GDM1 (cell line): ENCODE measurements at places on chromosomes 3 and 15.

GRCh38 chr15:68612503-68612902 lies 33.7 kb downstream of the CORO2B start:
- DNase-seq, result no peak

DNA sequence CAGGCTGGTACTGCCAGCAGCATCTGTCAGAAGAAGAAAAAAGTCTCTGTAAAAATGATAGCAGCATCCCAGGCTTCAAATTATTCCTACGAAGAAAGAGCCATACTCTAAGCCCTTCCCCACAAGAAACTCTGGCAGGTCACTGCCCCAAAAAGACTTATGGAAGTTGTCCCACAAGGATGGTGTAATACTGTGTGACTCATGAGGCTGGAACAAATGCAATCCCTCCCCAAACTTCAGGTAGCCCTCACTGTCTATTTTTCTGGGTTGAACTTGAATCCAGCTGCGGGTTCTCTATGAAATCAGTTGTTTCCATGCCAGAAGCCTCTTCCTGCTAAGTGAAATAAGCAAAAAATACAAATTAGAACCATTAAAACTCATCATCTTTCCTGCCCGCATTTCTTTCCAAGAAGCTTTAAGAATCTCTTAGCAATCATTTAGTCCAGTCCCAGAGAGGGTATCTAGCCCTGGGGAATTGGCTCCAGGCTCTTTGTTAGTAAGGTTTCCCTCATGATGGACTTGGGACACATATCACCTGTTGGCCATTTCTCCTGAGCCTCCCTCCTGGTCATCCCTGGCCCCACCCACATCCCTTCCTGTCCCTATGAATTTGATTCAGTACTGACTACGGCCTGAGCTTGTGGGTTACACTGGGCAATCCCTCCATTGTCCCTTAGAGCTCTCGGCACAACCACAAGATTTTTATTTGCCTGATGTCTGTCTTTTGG lies 51.7 kb downstream of the FAM174B start:
- DNase-seq, result no peak

DNA sequence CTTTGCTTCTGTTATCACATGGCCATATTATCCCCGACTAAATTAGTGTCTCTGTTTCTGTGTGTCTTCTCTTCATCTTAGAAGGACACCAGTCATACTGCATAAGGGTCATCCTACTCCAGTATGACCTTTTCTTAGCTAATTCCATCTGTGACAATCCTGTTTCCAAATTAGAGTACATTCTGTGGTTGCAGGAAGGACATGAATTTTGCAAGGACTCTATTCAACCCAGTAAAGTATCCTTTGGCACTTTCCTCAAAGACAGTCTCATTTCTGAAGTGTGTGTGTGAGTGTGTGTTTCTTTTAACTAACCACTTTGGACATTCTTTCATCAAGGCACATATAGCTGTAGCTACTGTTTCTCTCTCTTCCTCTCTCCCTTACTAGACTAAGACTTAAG lies 15.2 kb upstream of the MME start:
- no peak for DNase-seq

- no peak for DNase-seq
Measured at GRCh38 chr15:88621789-88622604, 857 bp downstream of the AEN start.

- DNase-seq, result no peak
Measured at GRCh38 chr3:65984975-65985374, 53.7 kb downstream of the MAGI1 start.

GRCh38 chr3:45544024-45544716 lies 50.4 kb upstream of the LIMD1 start:
- DNase-seq, result no peak

DNA sequence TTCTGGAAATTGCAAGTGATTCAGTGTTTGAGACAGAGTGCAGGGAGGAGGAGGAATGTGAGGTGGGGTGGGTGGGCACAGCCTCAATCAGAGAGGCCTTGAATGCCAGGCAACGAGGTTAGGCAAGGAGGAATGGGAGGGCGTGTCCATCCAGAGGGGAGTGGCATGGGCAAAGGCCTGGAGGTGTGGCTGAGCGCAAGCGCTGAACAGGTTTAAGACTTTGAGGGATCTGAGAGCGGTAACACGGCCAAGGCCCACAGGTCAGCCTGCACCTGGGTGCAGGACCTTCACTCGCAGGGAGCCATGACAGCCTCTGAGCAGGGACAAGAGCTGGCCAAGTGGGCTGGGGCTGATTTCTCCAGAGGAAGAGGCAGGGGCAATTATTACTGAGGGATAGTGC lies 125.9 kb downstream of the TPRA1 start:
- DNase-seq, result no peak

DNA sequence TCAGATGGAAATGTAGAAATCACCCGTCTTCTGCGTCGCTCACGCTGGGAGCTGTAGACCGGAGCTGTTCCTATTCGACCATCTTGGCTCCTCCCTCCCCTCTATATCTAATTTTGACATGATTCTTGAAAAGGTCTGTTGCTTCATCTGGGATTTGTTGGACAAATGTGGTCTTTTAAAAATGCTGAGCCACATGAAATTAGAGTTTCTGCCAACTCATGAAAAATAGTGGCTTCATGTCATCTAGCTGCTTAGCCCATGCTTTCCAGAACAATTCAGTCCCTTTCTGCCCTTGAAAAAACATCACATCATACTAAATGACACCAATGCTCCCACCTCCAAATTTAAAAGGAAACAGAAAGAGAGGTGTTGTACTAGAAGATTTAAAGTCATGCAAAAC lies 148.6 kb upstream of the EIF1B start:
- DNase-seq, result no peak

DNA sequence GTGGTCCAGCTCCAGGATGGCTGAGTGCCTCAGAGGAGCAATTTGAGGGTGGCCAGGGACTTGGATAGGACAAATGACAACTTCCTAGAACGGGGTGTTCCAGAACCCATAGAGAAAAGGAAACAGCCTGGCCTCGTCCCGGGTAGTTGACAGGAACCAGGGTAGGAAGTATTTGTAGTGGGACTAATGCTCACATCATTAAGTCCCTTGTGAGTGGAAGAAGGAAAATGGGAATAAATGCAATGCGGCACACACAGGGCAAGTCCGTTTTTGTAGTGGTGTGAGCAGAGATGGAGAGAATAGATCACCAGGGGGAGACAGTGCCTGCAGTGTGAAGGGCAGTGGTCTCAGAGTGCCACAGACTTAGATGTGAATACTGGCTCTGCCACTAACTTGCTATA lies 19.6 kb downstream of the TIMP4 start:
- no peak for DNase-seq

DNA sequence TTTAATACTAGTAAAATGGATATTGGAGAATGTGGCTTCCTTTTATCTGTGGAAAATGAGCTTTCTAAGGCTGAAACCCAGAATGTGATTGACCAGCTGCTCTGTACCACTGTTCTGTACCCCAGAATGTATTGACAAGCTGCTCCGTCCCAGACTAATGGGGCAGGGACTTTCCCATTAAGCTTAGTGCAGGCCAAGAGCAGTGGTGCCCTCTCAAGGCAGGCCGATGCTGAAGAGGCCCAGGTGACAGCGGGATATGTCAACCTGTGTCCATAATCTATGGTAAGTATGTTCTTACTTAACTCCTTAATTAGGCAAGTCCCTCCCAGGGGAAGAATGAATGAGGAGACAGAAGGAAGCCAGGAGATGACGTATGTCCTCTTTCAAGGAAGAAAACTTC lies 31.1 kb downstream of the SGO1 start:
- no peak for DNase-seq

DNA sequence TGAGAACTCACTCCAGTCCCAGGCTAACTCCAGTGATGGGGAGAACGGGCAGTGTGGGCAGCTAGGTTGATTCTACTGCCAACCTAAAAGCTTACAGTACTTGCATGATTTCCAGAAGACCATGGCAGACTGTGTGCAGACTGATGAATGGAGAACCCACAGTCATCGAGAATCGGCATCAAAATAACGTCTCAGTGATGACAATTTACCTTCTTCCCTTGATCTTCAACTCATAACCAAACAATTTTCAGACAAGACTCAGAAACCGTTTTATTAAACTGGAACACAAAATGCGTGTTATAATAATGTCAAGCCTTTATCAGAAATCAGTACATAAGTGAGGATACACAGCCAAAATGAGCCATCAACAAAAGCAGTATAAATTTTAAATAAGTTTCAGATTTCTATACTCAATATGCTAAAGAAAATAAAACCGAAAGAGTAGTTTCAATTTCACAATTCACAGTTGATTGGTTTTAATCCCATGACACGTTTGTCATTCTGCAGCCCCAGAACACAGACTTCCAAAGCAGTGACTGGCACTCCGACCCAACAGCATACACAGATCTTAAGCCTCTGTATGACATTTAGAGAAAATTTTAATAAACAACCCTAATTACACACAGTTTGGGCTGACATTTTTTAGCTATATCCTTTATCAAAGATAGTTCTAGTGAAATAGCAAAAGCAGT lies 54.5 kb downstream of the ZMAT3 start:
- DNase-seq, result no peak

GRCh38 chr3:47791193-47791855 lies 9.6 kb upstream of the SMARCC1 start:
- DNase-seq, result no peak

- DNase-seq, result no peak
Measured at GRCh38 chr3:185070491-185071286, 82.2 kb downstream of the C3orf70 start.

DNA sequence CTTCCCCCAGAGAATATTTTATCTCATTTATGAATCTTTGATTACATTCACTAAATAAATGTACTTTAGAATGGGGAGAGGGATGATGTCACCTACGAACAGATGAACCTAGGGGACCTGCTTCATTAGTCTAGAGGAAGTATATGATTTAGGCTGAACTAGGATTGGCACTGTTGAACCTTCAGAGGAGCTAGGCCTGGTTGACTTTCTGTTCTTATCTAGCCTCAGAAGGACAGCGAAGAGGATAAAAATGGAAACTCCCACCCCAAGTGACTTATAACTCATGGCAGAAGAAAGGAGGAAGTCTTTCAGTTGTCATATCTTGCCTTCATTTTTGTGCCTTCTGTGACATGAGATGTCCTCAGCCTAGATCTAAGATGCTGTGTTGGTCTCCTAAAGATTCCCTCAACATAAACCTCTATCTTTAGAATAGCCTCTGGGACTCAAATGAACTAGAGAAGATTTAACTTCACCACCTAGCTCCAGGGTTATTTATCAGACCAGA lies 42.6 kb downstream of the POLG start:
- DNase-seq, result no peak
